Endothelial cell (in vitro differentiated cells): ENCODE measurements at places on chromosomes 7 and 10.

DNA sequence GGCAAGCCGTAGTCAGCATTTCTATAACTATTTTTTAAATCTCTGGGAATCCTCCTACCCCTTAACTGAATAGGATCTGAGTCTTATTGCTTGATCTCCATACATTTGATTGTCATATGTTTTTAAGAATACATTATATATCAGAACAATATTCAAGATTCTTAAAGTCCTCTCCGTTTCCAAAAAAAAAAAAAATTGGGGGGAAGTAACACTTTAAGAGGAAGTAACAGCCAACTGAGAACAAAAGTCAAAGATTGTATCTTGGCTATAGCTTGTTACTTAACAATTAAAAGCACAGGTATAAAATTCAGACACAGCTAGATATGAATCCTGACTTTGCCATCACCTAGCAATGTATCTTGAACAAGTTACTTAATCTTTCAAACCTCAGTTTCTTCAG is 169.9 kb upstream of the ADO start:
- no peak for DNase-seq

DNA sequence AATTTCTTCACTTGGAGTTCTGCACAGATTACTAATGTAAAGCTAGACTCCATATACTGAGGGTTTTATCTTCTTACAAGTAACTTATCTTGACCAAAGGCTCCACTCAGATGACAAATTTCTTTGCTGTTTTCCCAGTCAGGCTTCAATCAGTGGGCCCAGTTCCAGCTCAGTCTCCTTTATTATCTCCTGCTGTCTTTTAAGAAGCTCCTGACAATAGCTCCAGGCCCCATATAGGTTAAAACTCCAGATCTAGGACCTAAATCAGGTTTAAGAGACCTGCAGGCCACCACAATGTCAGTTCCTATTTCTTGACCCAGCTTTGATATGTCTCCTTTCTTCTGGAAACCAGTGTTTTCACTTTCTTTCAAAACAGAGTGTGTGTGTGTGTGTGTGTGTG is 165.2 kb downstream of the RELN start:
- DNase-seq: no peak

DNA sequence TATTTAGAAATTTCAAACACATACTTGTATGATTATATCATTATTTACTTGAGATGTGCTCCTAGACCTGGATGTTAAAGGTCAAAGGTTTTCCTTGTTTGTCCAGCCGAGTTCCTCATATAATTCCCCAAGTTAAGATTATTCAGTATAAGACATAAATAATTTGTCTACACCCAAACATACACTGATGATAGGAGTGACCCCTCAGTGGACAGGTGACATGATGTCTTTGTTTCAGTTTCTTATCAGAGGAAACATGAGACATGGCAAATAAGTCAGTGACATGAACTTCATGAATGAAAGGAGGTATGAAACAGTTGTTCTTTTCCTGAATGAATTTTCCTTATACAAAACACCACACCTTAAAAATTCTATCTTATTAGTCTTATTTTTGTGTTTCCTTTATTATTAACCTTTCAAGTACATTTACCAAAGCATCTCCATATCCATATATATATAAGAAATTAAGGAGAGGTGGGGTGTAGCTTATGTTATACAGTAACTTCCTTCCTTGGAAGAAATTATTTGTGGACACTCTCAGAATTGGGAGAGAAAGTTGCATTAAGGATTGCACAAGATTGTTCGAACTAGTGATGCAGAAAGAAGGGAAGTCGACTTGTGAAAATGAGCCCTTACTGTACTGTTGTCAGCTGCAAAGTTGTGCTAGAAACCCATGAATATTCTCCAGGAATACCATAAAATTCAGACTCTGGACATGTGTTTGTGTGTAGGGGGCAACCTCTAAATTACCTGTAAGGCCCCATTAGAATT is 60.5 kb downstream of the POM121L12 start:
- DNase-seq: no peak

DNA sequence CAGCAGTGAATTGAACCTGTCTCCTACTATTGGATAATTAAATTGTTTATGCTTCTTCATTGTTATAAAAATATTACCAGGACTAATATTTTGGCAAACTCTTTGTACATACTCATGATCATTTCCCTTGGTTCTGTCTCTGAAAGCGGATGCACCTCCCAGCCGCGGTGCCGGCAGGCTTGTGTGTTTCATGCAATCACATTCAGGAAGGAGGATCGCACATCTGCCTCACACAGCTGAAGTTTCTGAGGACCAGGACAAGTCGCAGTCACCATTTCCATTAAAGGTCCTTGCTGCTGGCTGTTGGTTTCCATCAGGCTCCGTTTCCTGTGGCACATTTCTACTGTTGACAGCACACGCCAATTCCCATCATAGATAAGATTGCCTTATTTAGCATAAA is 117.8 kb upstream of the SHH start:
- no peak for DNase-seq

GRCh38 chr10:29256586-29256985 is 32.3 kb upstream of the LYZL1 start:
- DNase-seq: no peak

DNA sequence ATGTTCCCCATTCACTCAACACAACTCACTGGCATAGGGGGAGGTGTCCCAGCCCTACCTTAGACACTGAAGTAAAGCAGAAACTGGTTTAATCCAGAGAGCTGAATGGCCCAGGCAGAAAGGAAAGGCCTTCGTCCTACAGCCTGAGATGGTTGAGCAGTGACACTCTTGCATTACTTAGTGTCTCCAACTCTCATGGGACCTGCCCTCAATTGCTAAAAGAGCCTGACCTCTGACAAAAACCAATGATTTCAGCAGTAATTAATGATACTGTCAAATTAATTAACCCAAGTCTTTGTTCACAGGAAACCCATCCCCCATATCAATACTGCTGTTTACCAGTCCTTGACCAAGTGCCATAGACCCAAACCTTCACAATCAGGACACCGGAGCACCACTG is 48.6 kb downstream of the ICA1 start:
- no peak for DNase-seq

- DNase-seq: no peak
These were observed 5.0 kb downstream of the LBX1 start for GRCh38 chr10:101224060-101224909.

DNA sequence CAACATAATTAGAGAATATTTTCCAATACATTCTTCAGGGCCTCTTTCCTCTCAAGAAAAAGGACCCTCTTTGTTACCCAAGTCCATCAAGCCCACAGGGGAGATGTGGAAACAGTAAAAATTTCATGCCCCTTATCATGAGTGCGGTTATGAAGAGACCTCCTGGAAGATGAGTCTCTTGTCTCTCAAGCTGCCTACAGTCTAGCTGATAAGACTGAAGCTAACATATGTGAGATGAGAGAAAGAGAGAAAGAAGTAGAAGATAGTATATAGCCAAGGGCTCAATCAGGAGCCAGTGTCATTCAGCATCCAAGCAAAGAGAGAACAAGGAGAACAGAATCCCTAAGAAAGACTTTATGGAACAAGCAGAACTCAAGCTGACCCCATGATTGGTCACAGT is 75.9 kb upstream of the CABCOCO1 start:
- no peak for DNase-seq

GRCh38 chr7:105578496-105578895 is 2.8 kb downstream of the EFCAB10 start:
- no peak for DNase-seq

GRCh38 chr10:94747137-94747536 is 15.3 kb upstream of the CYP2C19 start:
- no peak for DNase-seq

- DNase-seq: no peak
These were observed 2.8 kb downstream of the SEC31B start for GRCh38 chr10:100516847-100517246.

DNA sequence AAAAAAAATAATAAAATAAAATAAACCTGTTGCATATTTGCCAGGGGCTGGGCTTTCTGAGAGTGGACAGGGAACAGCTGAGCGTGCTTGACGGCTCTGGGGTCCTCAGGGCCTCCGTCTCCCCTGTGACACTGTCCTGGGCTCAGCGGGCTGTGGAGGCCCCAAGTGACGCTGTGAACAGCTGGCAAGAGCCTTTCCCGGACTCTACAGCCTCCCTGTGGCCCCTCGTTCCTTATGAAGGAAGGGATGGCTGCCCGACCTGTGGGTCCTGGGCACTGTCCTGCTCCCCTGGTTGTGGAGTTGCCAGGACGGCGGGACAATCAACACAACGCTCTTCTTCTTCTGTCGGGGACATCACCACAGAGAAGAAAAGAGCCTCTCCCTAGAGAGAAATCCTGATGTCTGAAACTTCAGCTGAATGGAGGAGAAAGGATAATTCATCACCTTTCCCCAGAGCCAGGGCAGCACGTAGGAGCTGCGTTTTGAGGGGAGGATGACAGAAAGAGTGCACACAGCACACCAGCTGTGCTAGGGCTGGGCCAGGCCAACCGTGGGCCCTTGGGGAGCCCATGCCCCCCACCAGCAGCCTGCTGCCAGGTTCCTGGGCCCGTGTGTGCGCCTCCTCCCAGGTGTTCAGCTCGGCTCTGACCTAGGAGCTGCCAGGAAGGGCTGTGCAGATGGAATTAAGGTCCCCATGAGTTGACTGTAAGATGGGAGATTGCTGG is 45.4 kb downstream of the RBM17 start:
- no peak for DNase-seq

- peak; percentile 63 for DNase-seq
These were observed 33.9 kb downstream of the CACUL1 start for GRCh38 chr10:118720685-118721538.

DNA sequence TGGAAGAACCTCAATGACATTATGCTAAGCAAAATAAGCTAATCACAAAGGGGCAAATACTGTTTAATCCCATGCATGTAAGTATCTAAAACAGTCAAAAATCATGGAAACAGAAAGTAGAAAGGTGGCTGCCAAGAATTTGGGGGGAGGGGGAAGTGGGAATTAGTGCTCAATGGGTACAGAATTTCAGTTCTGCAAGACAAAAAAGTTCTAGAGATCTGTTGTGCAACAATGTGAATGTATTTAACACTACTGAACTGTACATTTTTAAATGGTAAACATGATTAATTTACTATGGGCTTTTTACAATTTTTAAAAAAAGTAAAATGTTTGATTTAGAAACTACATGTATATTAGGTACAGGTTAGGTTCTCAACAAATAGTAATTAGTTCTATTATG is 11.9 kb downstream of the EZH2 start:
- DNase-seq: no peak

DNA sequence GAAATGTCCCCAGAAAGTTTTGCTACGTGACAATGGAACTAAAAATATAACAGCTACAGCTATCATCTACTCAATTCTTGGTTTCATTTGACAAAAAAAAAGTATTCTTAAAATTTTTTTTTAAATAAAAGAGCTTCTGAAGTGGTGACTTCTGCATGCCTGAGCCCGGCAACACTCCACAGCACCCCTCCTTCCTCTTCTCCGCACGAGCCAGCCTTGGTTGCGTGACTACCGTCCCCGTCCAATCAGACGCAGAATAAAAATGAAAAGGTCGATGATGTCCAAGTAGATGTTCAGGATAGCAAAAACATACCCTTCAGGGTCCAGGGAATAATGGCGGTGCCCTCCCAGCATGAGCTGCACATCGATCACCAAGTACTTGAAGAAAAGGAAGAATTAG is 34.5 kb upstream of the GATAD1 start:
- no peak for DNase-seq

DNA sequence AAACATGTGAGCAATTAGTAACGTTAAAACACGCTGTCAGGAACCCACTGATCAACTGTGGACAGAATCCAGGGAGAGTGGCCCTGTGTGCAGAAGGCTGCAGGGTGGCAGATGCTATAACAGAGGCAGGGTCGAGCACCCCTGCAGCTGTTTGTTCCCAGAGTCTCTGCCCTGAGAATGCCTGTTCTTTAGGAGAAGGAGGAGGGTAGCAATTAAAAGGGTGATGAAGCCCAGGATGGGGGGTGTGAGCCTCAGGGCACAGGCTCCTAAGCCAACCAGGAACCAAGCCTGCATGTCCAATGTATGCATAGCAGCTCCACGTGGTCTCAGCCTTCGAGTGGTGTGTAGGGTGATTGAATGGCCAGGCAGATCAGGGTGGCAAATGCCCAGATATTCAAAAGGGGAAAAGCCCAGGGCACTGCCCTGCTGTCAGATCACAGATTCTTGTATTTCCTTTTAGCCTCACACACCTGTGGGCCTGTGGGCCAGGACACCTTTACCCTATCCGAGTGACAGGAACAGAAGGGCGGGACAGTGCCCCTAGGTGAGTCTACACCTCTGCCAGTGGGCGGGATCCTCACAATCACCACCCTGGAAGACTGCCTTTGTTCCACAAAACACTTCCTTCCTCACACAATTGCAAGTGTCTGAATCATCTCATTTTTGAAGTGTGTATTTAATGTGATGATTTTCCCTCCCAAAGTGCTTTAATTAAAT is 7.3 kb downstream of the WDFY4 start:
- DNase-seq: no peak

- DNase-seq: no peak
These were observed 159.7 kb downstream of the SGMS1 start for GRCh38 chr10:50464004-50464409.

- no peak for DNase-seq
These were observed 102.6 kb upstream of the DDC start for GRCh38 chr7:50667789-50668226.

- DNase-seq: no peak
These were observed 161.9 kb downstream of the BMPER start for GRCh38 chr7:34067005-34067778.

DNA sequence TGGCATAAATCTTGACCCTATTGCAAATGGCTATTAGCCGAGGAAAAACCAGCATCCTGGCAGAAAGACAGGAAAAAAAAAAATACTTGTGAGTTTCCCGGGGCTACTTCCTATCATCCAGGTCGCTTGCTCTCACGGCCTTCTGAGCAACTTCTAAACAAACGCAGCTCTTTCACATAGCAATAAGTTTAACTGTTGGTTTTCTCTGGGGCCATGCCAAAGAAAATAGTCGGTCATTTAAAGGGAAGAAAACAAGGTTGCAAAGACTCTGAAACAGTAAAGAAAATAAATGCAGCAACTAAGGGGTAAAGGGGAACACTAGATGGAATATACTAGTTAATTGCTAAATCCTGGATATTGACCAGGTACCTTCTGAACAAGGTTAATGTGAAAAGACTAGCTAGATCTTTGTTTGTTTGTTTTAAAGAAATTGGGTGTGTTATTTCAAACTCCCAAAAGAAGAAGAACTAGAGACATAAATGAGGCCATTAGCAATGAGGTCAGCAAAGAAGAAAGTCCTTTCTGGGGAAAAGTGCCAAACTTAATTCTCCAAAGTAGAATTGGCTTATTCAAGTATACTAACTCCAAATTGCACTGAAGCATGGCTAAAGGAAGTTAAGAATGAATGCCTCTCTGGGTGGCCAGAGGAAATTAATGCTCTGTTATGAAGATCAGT is 54.2 kb downstream of the SLC39A12 start:
- no peak for DNase-seq

DNA sequence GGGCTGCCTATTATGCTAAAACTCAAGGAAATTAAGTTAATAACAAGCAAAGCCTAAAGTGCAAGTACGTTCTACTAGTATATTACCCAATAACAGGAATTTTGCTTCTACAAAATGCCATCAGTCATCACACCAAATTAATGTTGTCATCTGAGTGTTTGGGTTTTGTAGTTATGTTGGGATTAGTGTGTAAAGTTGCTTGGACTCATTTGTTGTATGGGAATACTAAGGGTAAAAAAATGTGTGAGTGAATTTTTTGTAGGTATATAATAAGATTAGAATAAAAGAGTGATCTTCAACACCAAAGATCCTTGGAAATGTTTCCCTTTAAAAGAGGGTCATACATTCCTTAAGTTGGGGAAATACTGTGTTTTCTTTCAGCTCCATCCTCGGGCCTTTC is 38.6 kb downstream of the NRP1 start:
- no peak for DNase-seq

- DNase-seq: peak; percentile 11
These were observed 47.4 kb downstream of the NRAP start for GRCh38 chr10:113616244-113617074.
